ENCODE measurements at places on chromosomes 2 and 18. TPM values are rescaled to one million over a fixed set of nuclear protein-coding genes. Genes with fewer than 3 reads are reported as not detected.

CERKL gene
- total RNA-seq = not detected

SERPINB2 gene
- total RNA-seq = 190 TPM

LRRC30 gene
- not detected for total RNA-seq

LYPD6 gene
- 0.93 TPM for total RNA-seq

SH3RF3 gene
- 5.5 TPM for total RNA-seq

ZNF804A gene
- not detected for total RNA-seq

DLGAP1 gene
- 2.0 TPM for total RNA-seq

POTEC gene
- total RNA-seq = not detected

SANBR gene
- total RNA-seq = 3.5 TPM

ANKRD30BL gene
- total RNA-seq = not detected

GCG gene
- total RNA-seq = not detected

ONECUT2 gene
- total RNA-seq = 0.08 TPM

All from suprapubic skin (tissue), 4 donors.